ENCODE measurements at places on chromosomes 6 and 20.

DNA sequence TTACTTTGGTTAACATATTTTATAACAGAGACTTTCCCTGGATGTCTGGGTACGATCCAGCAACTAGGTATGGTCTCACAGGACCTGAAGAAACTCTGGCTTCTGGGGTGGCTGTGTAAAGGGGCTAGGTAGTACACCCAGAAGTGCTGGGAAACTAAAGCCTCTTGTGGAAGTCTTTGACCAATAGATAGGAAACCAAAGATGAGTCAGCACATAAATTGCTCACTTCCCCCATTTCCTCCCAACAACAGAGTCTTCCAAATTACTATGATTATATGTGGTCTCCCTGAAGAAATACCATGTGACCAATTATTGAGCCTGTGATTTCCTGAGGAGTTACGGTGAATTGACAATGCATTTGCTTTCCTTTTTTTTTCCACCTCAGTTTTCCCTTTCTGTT, 26.8 kb upstream of the TBX18 start:
- no peak for DNase-seq

DNA sequence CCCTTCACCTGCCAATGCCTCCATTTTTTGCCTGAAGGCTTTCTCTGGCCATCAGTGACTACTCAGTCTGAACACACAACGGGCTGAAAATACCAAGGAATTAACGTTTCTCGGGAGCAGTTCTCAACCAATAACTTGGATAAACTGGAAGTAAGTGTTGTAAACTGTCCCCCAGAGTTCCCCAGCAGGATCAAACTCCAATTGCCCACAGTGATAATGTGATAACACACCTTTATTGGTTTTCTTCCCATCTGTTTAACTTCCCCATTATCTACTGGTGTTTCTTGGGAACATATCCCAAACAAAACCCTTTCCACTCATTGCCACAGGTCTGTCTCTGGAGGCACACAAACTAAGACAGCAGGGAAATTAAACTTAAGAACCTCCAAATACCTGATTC, 21.8 kb upstream of the FAM135A start:
- no peak for DNase-seq

DNA sequence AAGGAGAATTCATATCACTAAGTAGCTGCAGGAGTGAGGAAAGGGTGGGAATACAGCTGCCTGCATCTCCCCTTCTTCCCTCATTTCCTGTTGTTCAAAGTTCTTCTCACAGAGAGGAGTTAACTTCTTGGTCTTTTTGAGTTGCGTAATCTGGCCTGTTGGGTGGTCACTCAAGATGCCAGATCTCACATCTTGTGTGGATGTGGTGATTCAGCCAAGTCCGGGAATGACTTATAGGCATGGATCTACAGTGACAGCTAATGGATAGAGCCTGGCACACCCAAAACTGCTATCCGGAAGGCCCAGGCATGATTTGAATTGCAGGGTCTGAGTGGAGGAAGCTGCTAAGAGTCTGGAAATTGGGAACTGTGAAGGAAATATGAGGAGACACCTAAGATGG, 100.2 kb upstream of the SLC35B3 start:
- no peak for DNase-seq

DNA sequence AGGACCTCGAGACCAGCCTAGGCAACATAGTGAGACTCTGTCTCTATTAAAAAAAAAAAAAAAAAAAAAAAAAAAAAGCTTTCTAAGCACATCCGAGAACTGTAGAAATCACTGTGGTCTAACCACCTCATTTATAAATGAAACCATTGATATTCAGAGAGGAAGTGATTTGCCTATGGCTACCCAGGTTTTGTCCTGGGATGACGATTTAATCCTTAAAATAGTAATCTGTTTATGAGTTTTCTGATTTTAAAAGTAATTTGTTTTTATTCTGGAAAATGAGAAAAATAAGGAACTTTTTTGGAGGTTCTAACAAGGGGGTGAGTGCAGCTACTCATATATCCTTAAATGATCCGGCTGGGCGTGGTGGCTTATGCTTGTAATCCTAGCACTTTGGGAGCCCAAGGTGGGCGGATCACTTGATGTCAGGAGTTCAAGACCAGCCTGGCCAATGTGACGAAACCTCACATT, 6.5 kb upstream of the BTN3A2 start:
- no peak for DNase-seq

DNA sequence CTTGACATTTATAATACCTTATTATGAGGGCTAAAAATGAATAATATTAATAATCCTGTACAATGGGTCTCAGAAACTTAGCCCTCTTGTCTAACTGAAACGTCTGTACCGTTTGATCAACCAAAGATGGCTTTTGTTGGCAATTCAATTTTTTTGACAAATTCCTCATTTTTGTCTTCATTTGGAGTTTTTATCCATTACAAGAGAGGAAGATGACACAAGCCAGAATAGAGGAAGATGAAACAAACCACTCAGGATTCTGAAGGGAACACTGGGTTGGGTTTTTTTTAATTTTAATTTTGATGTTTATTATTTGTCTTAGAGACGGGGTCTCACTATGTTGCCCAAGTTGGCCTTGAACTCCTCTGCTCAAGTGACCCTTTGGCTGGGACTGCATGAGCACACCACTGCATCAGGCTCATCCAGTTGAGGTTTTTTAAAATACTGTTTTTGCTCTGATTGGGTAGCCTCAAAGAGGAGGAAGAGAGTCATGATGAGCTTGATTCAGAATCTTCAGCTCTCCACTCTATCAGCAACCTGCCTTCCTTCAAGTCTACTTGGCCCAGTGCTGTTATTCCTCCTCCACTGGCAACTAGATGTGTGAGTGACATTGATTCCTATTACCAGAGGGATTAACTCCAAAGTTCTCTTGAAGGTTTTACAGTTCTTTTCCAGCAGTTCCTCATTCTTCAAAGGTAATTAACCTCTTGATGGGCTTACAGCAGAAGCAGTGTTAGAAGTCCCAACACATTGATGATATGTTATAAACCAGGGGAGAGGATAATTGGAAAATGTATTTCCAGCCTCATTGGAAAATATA, 71.3 kb downstream of the ATXN1 start:
- DNase-seq: no peak

DNA sequence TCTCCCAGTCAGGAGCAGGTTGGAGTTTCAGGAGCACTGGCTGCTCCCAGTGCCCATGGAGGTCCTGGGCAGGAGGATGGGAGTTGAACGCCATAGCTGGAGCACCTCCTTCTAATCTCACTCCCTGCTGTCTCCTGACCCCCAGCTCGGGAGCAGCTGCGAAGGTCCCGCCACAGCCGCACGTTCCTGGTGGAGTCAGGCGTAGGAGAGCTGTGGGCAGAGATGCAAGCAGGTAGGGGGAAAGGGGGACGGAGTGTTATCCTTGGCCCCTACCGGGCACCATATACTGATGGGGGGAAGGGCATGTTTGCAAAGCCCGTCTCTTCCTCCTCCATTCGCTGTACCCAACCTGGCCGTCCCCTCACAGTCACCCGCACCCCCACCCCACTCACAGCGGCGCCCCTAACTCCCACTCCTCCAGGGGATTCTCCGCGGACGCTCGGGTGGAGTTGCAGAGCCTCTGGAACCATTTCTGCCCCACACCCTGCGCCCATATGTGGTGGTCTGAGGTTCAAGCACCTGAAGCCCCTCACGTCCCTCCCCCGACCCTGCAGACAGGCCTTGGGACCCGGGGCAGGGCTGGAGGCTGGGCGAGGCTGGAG, 16.7 kb downstream of the HSPA12B start:
- DNase-seq: no peak

GRCh38 chr6:25478973-25479372, 173.0 kb upstream of the SCGN start:
- no peak for DNase-seq

GRCh38 chr20:44309763-44310663, 989 bp downstream of the FITM2 start:
- peak; percentile 27 for DNase-seq

GRCh38 chr6:1695546-1696462, 86.1 kb downstream of the FOXC1 start:
- DNase-seq: no peak

DNA sequence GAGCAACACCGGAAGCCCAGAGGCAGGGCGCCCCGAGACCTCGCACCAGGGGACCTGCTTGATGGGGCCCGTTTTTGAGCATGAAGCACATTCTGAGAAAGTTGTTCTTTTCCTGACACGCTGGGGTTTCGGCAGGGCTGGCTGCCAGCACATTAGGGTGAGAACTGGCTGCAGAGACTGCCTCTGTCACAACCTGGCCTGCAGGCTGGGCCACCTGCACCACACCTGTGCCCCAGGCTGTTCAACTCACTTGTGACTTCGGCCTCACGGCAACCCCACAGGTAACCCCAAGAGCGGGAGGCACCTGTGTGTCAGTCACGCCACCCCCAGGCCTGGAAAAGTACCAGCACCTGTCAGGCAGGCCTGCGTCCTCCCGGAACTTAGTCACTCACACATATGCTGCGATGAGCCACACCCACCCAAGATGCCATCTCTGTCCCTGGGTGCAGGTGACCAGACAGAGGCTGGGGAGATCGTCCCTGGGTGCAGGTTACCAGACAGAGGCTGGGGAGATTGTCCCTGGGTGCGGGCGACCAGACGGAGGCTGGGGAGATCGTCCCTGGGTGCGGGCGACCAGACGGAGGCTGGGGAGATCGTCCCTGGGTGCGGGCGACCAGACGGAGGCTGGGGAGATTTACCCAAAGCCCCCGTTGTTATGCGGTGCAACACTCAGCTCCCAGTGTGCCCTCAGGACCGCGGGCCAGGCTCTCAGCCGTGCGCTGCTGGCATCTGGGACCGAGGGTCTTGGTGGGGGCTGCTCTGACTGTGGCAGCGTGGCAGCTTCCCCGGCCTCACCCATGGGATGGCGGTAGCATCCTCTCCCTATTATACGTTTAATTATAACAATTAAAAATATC, 82.5 kb upstream of the BHLHE23 start:
- DNase-seq: no peak

DNA sequence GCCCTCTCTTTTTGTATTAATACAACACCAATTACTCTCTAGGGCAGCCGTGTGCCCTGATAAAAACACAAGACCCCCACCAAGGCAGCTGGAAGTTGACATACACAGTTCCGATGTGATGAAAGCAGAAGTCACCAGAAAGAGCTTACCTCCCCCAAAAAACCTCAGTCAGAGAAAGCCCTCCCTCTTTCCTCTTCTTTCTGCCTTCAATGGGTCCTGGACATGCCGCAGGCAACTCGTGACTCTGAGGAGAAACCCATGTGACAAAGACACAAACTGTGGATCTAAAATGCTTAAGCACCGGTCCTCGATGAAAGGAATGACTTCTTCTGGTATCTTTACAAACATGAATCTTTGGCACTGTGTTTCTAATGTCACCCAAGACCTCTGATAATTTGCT, 117.7 kb upstream of the CCDC28A start:
- no peak for DNase-seq

- DNase-seq: no peak
These were observed 6.1 kb downstream of the PTPRT start for GRCh38 chr20:43183536-43184070.

- DNase-seq: no peak
These were observed 45.0 kb upstream of the MOXD1 start for GRCh38 chr6:132446141-132446854.

GRCh38 chr6:158713469-158713868, 63.6 kb downstream of the SYTL3 start:
- DNase-seq: no peak

All from hypothalamus (tissue), 51 donors.